Left ventricle myocardium inferior (tissue), 1 donor: ENCODE measurements at places on chromosomes 4 and X.

DNA sequence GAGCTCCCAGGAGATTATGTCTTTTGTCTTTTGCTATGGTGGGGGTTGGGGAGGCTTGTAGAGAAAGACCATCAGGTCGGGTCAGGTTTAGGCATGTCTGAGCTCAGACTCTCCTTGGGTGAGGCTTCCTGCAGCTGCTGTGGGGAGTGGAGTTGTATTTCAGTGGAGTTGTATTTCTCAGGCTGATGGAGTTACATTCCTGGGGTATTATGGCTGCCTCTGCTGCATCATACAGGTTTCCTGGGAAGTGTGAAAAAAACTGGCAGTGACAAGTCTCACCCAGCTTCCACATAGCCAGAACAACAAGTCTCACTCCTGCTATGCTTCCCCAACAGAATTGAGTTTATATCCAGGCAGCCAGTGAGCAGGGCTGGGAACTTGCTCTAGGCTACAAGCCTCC is 119.3 kb downstream of the VSIG4 start:
- H3K36me3 ChIP-seq = no peaks in the 10 kb centered on the region
- H3K27ac ChIP-seq = no peak overlapping the region
- no peaks in the 10 kb centered on the region for H3K4me1 ChIP-seq
- H3K4me3 ChIP-seq = no peak overlapping the region

GRCh38 chr4:6200011-6200921 is at the start of gene JAKMIP1:
Gene JAKMIP1 (minus strand): TSS chr4:6200549. CDS start chr4:6112850, 87,699 bp downstream.
- H3K27me3 ChIP-seq = peaks cover 75% of the 10 kb centered on the region
- DNase-seq = peak; percentile 64
- H3K4me1 ChIP-seq = peaks cover 17% of the 10 kb centered on the region
- H3K27ac ChIP-seq = no peak within 1 kb of the TSS
- H3K4me3 ChIP-seq = peak within 1 kb of the TSS; percentile 67
- H3K36me3 ChIP-seq = no peaks in the 10 kb centered on the region

DNA sequence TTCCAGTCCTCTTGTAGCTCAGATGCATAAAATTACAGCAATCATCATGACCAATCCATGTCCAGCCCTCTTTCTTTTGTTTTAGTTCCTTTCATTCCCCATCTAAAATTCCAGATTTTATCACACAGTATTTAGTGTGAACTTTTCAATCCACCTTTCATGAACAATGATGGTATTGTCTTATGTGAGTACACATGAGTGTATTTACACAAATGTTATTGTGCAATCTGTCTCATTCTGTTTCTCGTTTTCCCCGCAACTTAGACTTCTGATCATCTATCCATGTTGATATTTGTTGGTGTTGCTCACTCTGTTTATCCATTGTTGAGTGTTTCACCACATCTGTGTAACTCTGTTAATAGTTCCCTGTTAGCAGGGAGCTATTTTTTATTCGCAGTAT is 9.4 kb upstream of the RASGEF1B start:
- H3K4me3 ChIP-seq = no peak overlapping the region
- no peak overlapping the region for H3K27ac ChIP-seq
- H3K27me3 ChIP-seq = no peaks in the 10 kb centered on the region
- H3K36me3 ChIP-seq = no peaks in the 10 kb centered on the region
- H3K4me1 ChIP-seq = no peaks in the 10 kb centered on the region

GRCh38 chrX:18042776-18043175 is 177.9 kb downstream of the BEND2 start:
- no peaks in the 10 kb centered on the region for H3K36me3 ChIP-seq
- DNase-seq = no peak
- no peaks in the 10 kb centered on the region for H3K27me3 ChIP-seq
- no peaks in the 10 kb centered on the region for H3K4me1 ChIP-seq
- H3K27ac ChIP-seq = no peak overlapping the region
- H3K4me3 ChIP-seq = no peak overlapping the region

GRCh38 chrX:1403228-1403627 is 11.3 kb upstream of the SLC25A6 start:
- H3K27ac ChIP-seq = no peak overlapping the region
- H3K27me3 ChIP-seq = no peaks in the 10 kb centered on the region
- DNase-seq = no peak
- no peak overlapping the region for H3K4me3 ChIP-seq

DNA sequence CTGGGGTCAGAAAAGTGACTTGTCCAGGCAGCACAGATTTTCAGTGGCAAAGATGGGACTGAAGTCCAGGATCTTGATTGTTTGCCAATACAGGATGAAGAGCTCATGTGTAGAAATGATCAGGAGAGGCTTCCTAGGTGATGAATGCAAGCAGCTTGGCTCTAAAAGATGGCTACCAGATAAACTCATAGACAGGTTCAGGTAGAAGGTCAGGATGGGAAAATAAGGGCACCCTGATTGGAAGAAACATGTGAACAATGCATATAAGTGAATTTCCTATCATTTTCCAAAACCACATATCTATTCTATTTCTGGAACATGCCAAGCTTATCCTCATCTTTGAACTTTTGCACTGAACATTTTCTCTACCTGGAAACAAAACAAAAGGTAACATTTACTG is 87.7 kb downstream of the FAM13A start:
- DNase-seq = no peak
- H3K27ac ChIP-seq = no peak overlapping the region

DNA sequence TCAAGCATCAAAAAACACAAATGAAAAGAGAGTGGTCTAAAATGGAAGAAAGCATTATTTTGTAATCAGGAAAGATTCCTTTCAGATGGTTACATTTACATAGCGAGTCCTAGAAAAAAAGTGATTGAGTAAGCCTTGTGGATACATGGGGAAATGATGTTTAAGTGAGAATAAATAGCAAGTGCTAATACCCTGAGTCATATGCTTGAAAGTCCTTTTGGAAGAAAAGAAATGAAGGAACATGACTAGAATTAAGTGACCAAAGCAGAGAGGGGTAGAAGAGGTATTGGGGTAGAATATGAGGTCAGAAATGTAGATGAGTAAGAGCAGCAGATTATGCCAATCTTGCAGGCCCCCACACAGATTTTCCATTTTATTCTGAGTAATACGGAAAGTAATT is 814.8 kb upstream of the GRID2 start:
- H3K27me3 ChIP-seq = no peaks in the 10 kb centered on the region
- no peak overlapping the region for H3K27ac ChIP-seq
- no peaks in the 10 kb centered on the region for H3K4me1 ChIP-seq
- no peak for DNase-seq
- H3K36me3 ChIP-seq = no peaks in the 10 kb centered on the region
- no peak overlapping the region for H3K4me3 ChIP-seq

- no peak overlapping the region for H3K27ac ChIP-seq
- H3K36me3 ChIP-seq = no peaks in the 10 kb centered on the region
- H3K27me3 ChIP-seq = no peaks in the 10 kb centered on the region
These were observed 15.4 kb upstream of the MAGED1 start for GRCh38 chrX:51878056-51878455.

DNA sequence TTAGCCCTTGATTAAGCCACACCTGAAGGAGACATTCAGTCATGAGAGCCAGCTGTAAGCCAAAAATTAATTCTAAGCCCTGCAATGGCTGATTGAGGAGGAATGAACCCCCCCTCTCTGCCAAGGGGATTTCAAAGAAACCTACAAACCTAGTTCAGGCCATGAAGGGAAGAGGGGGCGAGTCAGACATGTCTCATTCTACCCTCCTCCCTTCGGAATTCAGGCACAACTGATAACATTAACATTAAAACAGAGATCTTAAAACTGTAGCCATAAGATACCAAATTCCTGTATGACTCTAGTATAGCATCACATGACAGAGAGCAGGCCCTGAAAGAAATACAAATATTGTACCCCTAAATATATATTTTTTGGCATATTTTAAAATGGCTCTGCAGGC is 40.4 kb upstream of the AFAP1 start:
- no peak overlapping the region for H3K4me3 ChIP-seq
- no peak for DNase-seq
- H3K4me1 ChIP-seq = peaks cover 22% of the 10 kb centered on the region
- H3K36me3 ChIP-seq = no peaks in the 10 kb centered on the region

- H3K4me3 ChIP-seq = no peak overlapping the region
- H3K4me1 ChIP-seq = peaks cover 21% of the 10 kb centered on the region
- peak overlapping the region; percentile 79 for H3K27ac ChIP-seq
- peak; percentile 48 for DNase-seq
- H3K27me3 ChIP-seq = no peaks in the 10 kb centered on the region
- no peaks in the 10 kb centered on the region for H3K36me3 ChIP-seq
These were observed 622.1 kb downstream of the SPRY1 start for GRCh38 chr4:124018383-124019317.

DNA sequence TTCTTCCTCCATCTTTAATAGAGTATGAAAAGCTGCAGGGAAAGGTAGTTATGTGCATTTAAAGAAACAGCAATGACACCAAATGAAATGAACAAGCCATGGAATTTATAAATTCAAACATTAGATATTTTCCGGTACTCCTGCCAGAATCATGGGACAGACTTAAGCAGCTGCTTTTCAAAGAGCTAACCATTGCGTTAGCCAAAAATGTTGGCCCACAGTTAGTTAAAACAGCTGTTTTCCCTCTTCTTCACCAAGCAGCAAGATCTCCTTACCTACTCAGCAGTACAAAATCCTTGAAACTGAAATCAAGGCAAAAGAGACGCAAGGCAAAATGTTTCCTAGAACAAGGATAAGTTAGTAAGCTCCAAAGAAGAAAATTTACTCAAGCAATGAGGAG is 64.0 kb downstream of the MANBA start:
- no peaks in the 10 kb centered on the region for H3K4me1 ChIP-seq
- no peak for DNase-seq
- H3K4me3 ChIP-seq = no peak overlapping the region

- no peaks in the 10 kb centered on the region for H3K4me1 ChIP-seq
- H3K36me3 ChIP-seq = no peaks in the 10 kb centered on the region
- no peaks in the 10 kb centered on the region for H3K27me3 ChIP-seq
- no peak overlapping the region for H3K27ac ChIP-seq
- no peak for DNase-seq
- no peak overlapping the region for H3K4me3 ChIP-seq
These were observed 4.7 kb upstream of the CLCN4 start for GRCh38 chrX:10152086-10152485.

- no peaks in the 10 kb centered on the region for H3K36me3 ChIP-seq
- H3K27ac ChIP-seq = no peak overlapping the region
- no peak overlapping the region for H3K4me3 ChIP-seq
- no peak for DNase-seq
These were observed 111.0 kb downstream of the FAM53A start for GRCh38 chr4:1572964-1573720.

DNA sequence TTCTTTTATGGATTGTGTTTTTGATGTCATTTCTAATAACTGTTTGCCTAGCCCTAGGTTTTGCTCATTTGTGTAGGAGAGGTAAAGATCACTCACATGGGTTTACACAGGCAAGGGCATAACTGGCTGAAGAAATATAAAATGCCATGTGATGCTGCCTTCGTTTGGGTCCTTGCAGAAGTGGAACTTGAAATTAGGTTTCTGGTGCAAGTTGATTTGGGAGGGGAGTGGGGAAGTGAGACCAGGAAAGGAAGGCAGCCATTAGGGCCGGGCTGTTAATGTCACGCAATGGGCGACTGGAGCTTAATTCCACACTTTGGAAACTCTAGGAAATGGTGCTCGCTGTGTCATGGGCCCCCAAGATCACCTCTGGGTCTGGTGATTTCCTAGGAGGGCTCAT is 14.5 kb downstream of the CLCN4 start:
- no peaks in the 10 kb centered on the region for H3K27me3 ChIP-seq
- no peak overlapping the region for H3K27ac ChIP-seq
- H3K36me3 ChIP-seq = no peaks in the 10 kb centered on the region
- peaks cover 18% of the 10 kb centered on the region for H3K4me1 ChIP-seq
- DNase-seq = no peak

DNA sequence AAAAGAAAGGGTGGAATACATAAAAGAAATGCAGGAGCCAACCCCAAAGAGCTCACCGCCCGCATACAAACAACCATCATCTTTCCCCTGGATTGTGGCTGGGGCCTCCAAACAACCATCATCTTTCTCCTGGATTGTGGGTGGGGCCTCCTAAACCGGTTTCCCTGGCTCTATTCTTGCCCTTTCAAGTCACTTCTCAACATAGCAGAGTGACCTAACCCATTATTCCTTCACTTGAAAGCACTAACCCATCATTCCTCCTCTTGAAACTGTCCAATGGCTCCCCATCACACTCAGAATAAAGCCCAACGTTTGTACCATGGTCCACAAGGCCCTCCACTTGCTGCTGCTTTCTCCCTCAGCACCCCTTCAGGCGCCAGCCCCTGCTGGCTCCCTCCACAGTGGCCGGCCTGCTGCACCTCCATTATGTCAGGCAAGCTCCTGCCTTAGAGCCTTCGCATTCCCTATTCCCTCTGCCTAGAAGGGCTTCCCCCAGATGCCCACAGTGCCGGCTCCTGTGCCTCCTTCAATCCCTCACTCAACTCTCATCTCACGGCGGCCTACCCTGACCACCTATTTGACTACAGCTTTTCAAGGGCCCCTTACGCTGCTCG is 24.1 kb downstream of the SMIM43 start:
- no peak overlapping the region for H3K4me3 ChIP-seq
- no peaks in the 10 kb centered on the region for H3K36me3 ChIP-seq
- H3K27ac ChIP-seq = no peak overlapping the region
- DNase-seq = no peak
- H3K27me3 ChIP-seq = no peaks in the 10 kb centered on the region

- H3K4me1 ChIP-seq = no peaks in the 10 kb centered on the region
- H3K36me3 ChIP-seq = no peaks in the 10 kb centered on the region
- H3K27ac ChIP-seq = no peak overlapping the region
- H3K4me3 ChIP-seq = no peak overlapping the region
These were observed 79.5 kb downstream of the RBM47 start for GRCh38 chr4:40550196-40550595.

DNA sequence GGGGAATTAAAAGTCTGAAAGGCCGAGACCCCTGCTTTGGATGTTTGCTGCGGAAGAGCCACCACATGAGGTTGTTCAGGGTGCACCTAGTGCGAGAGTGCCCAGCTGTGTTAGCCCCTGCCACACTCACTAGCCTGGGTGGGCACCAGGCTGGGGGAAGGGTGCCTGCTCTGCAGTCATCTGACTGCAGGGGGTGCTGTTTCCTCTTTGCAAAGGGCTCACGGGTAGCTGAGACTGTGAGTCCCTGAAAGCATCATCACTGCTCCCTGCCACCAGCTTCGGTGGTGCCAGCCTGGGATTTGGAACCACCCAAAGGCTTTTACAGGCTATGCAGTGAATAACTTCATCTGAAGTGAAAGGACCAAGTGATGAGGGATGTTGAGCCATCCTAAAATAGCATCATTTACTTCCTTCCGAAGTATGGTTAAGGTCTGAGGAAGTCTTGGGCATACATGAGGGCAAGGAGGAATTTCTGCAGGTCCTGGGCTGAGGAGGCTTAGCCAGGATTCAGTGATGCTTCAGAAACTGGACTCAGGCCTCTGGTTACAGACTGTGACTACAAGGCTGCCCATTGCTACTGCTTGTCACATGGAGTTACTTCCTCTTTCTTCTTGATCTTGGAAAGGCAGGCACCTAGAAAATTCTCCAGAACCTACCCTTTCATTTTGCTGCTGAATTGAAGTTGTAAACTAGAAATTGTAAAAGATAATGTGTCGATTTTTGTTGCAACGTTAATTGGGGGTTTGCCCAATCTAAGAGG is 293.2 kb upstream of the PRPS2 start:
- H3K36me3 ChIP-seq = no peaks in the 10 kb centered on the region
- H3K4me3 ChIP-seq = no peak overlapping the region
- H3K4me1 ChIP-seq = no peaks in the 10 kb centered on the region
- H3K27me3 ChIP-seq = no peaks in the 10 kb centered on the region
